B cell (primary cell): ENCODE measurements at places on chromosomes 2 and 18. TPM values are rescaled to one million over a fixed set of nuclear protein-coding genes. Genes with fewer than 3 reads are reported as not detected.

SOWAHC gene
- total RNA-seq, result 0.05 and 0.07 TPM in 2 replicates

ALPI gene
- total RNA-seq, result not detected in 2 replicates

OSGEPL1 gene
- total RNA-seq, result 11.2 and 12.6 TPM in 2 replicates

SAG gene
- 0.17 and 1.1 TPM in 2 replicates for total RNA-seq

KCNG2 gene
- not detected in 2 replicates for total RNA-seq

ALLC gene
- total RNA-seq, result not detected in 2 replicates

BMP10 gene
- total RNA-seq, result not detected in 2 replicates

CPO gene
- total RNA-seq, result not detected in 2 replicates

PPP1R1C gene
- not detected in 2 replicates for total RNA-seq

GPBAR1 gene
- total RNA-seq, result 0.81 and 1.5 TPM in 2 replicates

NDC80 gene
- 3.7 and 3.9 TPM in 2 replicates for total RNA-seq

POTEI gene
- total RNA-seq, result not detected in 2 replicates

VPS54 gene
- 13.2 and 14.4 TPM in 2 replicates for total RNA-seq

NOSTRIN gene
- total RNA-seq, result not detected in 2 replicates

IL1R2 gene
- total RNA-seq, result not detected in 2 replicates

DNA sequence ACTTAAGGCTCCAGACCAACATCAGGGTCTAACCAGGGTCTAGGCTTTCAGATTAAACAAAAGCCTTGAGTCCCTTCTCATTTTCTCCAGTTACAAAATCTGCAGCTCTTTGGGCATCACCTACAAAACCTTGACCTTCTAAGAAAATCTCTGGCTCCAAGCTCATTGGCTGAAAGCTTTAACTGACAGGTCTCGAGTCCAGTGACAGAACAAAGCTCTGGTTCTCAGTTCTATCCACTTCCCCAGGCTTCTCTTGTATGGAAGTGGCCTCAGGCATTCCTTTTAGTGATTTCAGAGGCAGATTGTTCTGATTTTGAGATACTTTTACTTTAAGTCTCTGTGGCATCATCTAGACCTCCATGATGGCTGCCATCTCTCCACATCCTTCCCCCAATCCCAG lies 11.3 kb downstream of the SIX2 start:
- DNase-seq, result no peak

DNA sequence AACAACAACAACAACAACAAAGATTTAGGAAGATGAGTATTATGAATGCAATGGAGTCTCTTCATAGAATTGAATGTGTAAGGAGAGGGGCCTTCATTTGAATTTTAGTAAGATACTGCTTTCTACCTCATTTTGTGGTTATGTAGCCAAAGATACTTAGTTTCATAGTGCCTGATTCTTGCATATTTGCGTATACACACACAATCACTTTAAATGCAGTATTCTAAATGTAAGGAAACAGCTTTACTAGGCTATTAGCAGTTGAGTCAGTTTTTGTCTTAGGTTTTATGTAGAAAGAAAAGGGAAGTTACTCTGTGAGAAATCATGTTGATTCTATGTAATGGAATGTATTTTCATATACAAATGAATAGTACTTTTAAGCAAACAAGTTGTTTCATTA lies 80.5 kb downstream of the HAUS1 start:
- no peak for DNase-seq

GRCh38 chr2:236715077-236715476 lies 145.5 kb downstream of the ACKR3 start:
- DNase-seq, result no peak

DNA sequence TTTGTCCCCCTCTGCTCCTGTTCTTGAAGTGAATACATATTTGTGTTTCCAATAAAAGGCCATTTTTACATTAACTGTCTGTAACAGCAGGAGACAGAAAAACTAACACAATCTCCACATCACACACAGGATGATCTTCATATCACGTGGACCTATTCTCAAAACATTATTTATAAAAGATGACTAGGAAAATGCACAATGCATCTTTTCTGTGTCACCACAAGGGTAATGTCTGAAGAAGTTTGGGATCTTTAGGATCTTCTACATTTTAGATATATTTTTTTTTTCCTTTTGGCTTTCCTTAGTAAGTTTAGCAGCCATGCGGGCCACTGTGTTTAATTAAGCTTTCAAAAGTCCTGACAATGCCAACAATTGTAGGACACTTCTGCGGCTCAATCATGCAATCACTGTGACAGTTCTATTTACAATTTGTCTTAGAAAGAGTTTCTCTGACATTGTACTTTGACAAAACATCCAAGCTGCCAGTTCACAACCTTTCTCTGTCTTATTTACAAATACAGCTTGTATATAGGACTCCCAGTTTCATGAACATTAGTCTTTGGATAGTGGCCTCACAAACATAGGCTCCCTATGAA lies 12.3 kb downstream of the BCL11A start:
- DNase-seq, result no peak

DNA sequence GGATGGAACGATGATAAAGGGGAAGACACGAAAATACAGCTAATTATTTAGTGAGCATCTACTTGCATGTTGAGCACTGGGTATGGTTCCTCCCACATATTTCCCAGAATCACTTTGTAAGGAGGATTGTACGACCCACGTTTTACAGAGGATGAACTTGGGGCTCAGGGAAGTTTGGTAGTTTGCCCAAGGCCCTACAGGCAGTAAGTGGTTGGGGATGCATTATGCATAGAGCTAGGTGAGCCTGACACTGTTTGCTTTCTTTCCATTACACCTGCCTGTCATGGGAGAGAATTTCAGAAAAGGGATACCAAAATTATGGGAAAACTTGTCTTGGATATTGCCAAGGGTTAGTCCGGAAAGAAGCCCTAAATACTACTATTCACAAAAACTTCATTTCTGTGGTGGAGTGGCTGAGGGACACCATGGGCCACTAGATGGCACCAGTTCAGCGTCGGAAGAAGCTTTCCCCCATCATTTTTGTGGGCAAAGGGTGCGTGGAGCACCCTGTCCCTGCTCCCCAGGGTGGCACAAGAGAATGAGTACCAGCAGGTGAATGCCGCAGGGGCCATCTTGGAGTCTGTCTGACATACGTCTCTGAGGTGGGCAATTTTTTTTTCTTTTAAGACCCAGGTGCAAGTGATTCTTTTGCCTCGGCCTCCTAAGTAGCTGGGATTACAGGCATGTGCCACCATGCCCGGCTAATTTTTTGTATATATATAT lies 23.5 kb upstream of the C18orf32 start:
- peak; percentile 70 for DNase-seq

GRCh38 chr18:63207835-63208234 lies 111.7 kb downstream of the BCL2 start:
- peak; percentile 54 for DNase-seq

- DNase-seq, result no peak
Observed at GRCh38 chr2:229679393-229680125, 34.8 kb downstream of the DNER start.

DNA sequence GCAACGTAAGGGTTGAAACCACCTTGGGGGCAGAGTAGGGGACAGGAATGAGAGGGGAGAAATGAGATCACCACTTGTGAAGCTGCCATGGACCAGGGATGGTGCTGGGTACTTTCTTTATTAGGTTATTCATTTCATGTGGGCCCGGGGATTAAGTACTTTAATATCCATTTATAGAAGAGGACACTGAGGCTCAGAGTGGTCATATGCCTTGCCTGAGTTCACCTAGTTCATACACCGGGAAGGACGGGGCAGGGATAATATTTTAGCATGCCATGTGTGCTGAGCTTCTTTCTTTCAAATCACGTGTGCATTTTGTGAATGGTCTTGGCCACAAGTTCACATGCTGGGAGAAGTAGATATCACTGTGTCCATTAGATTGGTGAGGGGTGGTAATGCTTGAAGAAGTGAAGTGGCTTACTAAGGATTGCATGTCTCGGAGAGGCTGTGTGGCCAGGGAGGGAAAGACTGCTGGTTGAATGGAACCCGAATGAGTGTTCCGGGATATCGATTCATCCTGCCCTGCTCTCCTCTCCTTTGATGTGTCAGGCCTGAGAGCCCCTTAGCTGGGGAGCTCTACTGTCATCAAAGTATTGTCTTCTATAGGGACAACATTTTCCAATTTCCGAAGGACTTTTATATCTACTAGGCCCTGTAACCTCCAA lies 187.1 kb downstream of the MYCN start:
- no peak for DNase-seq

- peak; percentile 79 for DNase-seq
Observed at GRCh38 chr2:74849228-74849892, 15.4 kb downstream of the HK2 start.

GRCh38 chr2:28643327-28643726 lies 108.3 kb upstream of the PPP1CB start:
- no peak for DNase-seq

- DNase-seq, result peak; percentile 43
Observed at GRCh38 chr2:59885541-59885940, 667.9 kb downstream of the BCL11A start.

- no peak for DNase-seq
Observed at GRCh38 chr18:78719821-78720220, 259.8 kb upstream of the SALL3 start.

GRCh38 chr2:1898461-1899395 lies 154.4 kb upstream of the PXDN start:
- DNase-seq, result no peak

- no peak for DNase-seq
Observed at GRCh38 chr2:71551631-71551915, 98.2 kb downstream of the DYSF start.

- no peak for DNase-seq
Observed at GRCh38 chr18:5197461-5197860, 404 bp upstream of the AKAIN1 start.

GRCh38 chr2:110678457-110679336 lies 834 bp upstream of the BUB1 start:
- peak; percentile 58 for DNase-seq

- no peak for DNase-seq
Observed at GRCh38 chr18:71001597-71001996, 712.8 kb downstream of the SOCS6 start.

- DNase-seq, result no peak
Observed at GRCh38 chr2:110115291-110116032, at the start of gene MALL. Gene MALL, minus strand, starts transcription at chr2:110115822. Its CDS starts 30 bp downstream, at chr2:110115792.

DNA sequence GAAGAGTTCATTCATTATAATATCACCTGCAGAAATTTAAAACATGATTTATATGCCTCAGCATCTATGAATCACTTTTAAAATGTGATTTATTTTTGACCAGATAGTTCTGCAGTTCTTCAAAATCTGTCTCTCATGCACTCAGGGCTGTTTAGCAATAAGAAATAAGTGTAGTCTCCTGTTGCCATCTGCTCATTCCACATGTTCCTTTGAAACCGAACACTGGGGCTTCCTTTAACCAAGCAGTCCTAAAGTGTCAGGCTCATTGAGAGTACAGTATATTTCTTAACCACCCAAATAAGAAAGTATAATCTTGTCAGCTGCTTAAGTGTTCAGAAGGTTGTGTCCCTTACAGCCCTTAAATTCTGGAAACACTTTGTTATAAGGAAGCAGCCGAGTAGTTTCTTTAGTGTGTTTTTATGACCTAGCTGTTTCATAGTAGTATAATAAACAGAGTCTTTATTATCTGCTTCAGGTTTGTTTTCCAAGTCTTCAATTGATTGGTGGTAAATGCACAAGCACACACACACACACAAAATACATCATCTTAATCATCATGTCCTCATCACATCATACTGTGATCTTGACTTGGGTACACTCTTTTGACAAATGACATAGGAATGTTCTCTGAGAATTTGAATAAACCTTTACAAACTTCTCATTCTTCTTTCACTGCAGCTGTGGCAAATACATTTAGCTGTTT lies 10.4 kb downstream of the WDR7 start:
- no peak for DNase-seq

DNA sequence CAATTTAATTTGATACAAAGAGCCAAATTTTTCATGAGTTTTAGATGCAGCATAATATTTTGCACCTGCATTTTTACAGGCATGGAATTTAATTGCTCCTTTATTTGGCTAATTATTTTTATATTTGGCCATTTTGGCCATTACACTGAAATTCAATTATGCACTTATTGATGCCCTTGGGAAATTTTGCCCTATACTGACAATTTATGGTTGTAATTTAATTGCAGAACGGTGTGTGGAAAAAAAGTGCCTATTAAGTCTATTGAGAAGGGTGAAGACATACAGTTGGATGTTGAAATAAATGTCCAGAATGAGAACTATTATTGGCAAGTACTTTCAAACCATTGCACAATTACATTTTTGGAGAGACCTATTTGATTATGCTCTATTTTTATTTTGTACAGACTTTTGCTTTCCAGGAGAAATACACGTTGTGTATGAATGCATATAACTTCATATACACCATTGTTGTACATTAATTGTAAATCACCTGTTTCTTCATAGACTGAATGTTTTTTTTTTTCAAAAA lies 1319.3 kb upstream of the CDH2 start:
- DNase-seq, result no peak

- no peak for DNase-seq
Observed at GRCh38 chr2:20447437-20448245, 767 bp downstream of the RHOB start.

- DNase-seq, result no peak
Observed at GRCh38 chr2:8229546-8229986, 452.3 kb upstream of the ID2 start.

DNA sequence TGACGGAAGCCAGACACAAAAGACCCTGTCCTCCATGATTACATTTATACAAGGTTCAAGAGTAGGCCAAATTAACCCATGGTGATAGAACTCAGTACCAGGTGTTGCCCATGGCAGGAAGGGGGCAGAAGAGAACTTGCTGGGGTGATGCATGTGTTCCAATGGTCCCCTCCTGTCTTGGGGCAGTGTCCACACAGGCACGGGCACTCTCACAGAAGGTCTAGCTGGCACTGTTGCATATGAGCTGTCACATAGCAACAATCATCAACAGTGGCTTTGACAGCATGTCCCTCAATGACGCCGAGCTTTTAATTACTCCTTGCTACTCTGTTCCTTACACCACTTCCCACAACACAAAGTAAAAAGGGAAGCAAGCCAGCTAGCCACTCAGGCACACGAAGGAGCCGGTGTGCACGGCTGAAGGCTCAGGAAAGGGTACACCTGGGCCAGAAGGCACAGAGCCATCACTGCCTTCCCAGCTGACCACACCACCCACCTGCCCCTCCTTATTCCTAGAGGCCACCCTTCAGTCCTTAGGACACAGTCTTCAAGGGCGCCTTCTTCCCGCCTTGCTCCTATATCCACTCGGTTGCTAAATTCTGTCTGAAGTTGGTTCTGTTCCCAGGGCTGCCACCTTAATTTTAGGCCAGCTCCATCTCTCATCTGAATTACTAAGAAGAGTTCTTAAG lies 28.9 kb downstream of the RPL31 start:
- DNase-seq, result no peak

DNA sequence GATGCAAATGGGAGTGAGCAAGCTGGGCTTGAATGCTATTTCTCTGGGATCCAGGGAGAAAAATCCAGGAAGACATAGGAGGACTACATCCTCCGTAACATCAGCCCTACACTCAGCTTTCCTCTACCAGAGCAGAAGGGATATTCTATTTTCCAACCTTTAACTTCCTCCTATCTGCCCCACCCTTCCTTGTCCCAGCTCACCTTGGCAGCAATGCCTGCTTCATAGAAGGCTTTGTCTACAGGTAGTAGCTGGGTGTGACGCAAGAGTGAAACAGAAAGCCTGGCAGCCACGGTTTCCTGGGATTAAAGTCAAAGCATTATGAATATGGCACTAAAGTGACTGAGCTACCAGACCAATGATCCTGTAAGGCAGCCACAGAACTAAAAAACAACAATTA lies 3.9 kb downstream of the KRTCAP3 start:
- DNase-seq, result no peak
